ENCODE measurements at places on chromosomes 2 and 18.
A peak's percentile ranks its signal among the peaks of the same experiment; 100 is the strongest.

- DNase-seq: no peak
These were observed 111.5 kb downstream of the MTCL1 start for GRCh38 chr18:8816816-8817215.

- DNase-seq: no peak
These were observed 97.9 kb upstream of the ZNF516 start for GRCh38 chr18:76592981-76593381.

DNA sequence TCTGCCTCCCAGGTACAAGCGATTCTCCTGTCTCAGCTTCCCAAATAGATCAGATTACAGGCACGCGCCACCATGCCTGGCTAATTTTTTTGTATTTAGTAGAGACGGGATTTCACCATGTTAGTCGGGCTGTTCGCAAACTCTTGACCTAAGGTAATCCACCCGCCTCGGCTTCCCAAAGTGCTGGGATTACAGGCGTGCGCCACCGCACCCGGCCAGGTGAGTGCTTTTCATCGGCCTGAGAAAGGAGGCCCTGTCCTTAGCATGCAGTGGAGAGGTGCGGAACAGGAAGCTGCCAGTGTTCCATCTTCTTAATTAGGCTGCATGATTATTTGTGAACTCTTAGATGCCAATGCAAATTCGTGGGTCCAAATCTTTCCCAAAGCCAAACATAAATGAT is 125.7 kb upstream of the THSD7B start:
- no peak for DNase-seq

DNA sequence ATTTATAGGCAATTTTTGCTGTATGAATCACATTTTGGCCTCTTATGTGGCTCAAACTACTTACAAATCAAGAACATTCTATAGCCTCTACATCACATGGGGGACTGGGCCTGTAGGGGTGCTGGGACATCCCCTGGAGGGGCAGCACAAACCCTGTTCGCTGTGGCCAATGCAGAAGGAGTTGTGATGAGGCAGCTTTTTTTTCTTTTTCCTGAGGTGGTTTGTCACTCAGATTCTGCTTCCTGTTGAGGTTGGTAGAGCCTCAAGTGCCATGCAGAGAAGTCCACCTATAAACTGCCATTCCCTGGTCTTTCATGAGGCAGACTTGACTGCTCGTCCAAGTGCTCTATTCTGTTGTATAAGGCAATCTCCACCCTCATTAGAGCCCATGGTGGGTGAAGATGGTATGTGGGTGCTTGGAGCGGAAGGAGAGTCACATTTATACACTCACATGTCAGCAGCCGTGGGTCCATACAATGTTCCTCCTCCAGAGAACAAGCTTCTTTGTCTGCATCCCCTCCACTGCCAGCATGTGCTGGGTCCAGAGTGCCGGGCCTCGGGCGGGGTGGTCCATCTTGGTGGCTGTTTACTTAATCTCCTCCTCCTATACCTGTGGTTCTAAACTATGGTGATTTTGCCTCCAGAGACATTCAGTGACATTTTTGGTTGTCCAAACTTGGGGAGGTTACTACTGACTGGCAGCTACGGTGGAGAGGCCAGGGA is 120.3 kb downstream of the ACOXL start:
- no peak for DNase-seq

DNA sequence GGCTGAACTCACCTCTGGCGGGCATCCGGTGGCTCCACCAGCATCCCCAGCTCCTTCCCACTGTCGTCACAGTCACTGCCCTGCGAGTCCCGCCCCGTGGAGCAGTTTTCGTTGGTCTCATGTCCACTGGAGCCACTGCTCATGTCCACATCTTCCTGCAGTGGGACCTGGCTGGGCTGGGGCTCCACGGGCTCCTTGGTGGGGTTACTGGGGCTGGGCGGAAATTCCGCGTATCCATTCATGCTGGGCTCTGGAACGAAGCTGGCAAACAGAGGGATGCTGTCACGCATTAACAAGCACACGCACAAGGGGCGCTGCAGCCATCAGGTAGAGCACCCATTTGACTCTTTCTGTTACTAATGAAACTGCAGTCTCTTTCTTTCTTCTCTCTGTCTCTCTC is 10.7 kb downstream of the PER2 start:
- no peak for DNase-seq

DNA sequence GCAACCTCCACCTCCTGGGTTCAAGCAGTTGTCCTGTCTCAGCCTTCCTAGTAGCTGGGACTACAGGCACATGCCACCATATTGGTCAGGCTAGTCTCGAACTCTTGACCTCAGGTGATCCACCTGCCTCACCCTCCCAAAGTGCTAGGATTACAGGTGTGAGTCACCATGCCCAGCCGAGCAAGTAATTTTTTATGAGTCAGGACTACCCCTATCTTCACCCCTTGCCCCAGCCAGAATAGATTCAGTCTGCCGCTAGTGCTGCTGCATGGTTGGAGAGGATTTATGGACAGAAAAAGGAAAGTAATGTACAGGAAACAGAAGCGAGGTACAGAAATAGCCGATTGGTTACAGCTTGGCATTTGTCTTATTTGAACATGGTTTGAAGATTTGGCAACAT is 48.9 kb downstream of the BMPR2 start:
- no peak for DNase-seq

DNA sequence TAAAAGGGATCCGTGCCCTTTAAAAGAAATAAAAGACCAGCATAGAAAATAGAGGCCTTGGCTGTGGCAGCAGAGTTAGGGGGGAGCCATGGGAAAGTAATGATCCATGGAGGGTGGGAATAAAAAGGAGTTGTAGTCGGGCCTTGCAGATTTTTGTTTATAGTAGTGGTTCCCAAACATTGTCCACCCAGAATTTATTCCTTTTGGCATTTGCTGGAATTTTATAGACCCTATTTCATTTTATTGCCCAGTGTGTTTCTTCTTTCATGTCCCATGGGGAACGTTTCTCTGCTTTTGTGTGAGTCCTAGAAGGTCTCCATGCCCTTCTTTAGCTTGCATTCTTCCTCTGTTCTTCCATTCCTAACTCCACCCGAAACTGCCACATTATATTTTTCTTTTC is 222.2 kb downstream of the LTBP1 start:
- no peak for DNase-seq

GRCh38 chr18:7980136-7980535 is 413.0 kb downstream of the PTPRM start:
- DNase-seq: no peak

- no peak for DNase-seq
These were observed 58.2 kb upstream of the DYNC1I2 start for GRCh38 chr2:171629113-171629512.

- DNase-seq: no peak
These were observed 107.3 kb downstream of the MYO1B start for GRCh38 chr2:191352536-191352935.

GRCh38 chr2:143300536-143300935 is 171.3 kb downstream of the ARHGAP15 start:
- no peak for DNase-seq

- no peak for DNase-seq
These were observed 15.0 kb downstream of the ELAC1 start for GRCh38 chr18:50982802-50983179.

GRCh38 chr2:121783180-121783579 is 27.7 kb downstream of the TSN start:
- DNase-seq: no peak

GRCh38 chr2:46814160-46814961 is 101.2 kb downstream of the MCFD2 start:
- peak; percentile 34 for DNase-seq

GRCh38 chr2:46471-47345 is at the start of gene FAM110C:
TSS of gene FAM110C (minus strand) at chr2:46505. CDS start at chr2:46385, 120 bp downstream.
- peak; percentile 91 for DNase-seq

DNA sequence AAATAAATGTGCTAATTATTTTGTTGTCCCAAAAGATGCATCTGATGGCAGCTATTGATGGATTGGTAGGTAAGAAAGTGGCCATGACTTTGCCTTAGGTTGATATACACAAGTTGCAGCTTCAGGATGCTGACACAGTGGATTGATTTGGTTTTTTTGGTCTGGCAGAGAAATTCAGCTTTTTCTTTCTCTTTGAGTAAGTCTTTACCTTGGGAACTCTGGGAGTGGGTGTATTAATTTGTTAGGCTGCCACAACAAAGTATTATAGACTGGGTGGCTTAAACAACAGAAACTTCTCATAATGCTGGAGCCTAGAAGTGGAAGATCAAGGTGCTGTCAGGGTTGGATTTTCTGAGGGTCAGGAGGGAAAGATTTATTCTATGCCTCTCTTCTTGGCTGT is 19.8 kb upstream of the ICOS start:
- no peak for DNase-seq

- peak; percentile 79 for DNase-seq
These were observed 18.2 kb downstream of the MEP1B start for GRCh38 chr18:32208023-32208422.

GRCh38 chr2:237022533-237022932 is 63.2 kb upstream of the COPS8 start:
- DNase-seq: no peak

All from left colon (tissue), 2 donors.